Transverse colon (tissue), 4 donors: ENCODE measurements at places on chromosomes 12 and 14. TPM values are rescaled to one million over a fixed set of nuclear protein-coding genes. Genes with fewer than 3 reads are reported as not detected.

DNA sequence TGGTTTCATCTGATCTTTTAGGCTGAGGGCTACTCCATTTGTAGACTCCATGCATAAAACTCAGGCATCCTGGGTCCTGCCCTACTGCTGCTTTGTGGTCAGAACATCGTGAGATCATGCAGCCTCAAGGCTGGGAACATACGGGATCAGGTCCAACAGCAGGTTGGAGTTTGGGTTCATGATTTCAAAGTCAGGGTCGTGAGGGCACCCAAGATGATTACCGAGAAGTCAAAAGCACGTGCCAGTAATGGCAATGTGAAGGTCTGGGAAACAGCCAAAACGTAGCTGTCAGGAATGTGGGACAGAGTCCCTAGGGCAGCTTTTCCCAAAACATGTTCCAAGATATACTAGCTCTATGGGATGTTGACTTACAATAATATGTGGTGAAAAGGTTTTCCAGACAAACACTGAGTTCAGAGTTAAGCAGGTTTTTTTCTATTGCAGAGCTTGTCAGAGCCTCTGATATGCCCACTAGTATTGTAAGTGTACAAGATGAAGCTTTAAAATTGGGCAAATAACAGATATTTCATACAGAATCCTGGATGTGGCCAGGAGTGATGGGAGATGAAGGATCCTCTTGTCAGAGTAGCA, 130.3 kb upstream of the DNM1L start:
- no peaks in the 10 kb centered on the region for H3K36me3 ChIP-seq
- H3K27me3 ChIP-seq, result no peaks in the 10 kb centered on the region
- H3K27ac ChIP-seq, result peak overlapping the region; percentile 48
- no peak overlapping the region for H3K4me3 ChIP-seq
- peaks cover 7% of the 10 kb centered on the region for H3K4me1 ChIP-seq

- H3K36me3 ChIP-seq, result no peaks in the 10 kb centered on the region
- peak; percentile 73 for DNase-seq
- peaks cover 12% of the 10 kb centered on the region for H3K4me1 ChIP-seq
- H3K4me3 ChIP-seq, result peak overlapping the region; percentile 61
Measured at GRCh38 chr12:65823513-65824375, 539 bp upstream of the HMGA2 start.

GRCh38 chr12:87427770-87428169, 601.4 kb downstream of the C12orf50 start:
- no peak for DNase-seq
- no peaks in the 10 kb centered on the region for H3K27me3 ChIP-seq
- H3K4me1 ChIP-seq, result peaks cover 12% of the 10 kb centered on the region
- H3K27ac ChIP-seq, result no peak overlapping the region
- H3K4me3 ChIP-seq, result no peak overlapping the region

GRCh38 chr14:61746881-61747280, 15.3 kb upstream of the SNAPC1 start:
- H3K4me3 ChIP-seq, result no peak overlapping the region
- DNase-seq, result no peak
- H3K36me3 ChIP-seq, result peaks cover 35% of the 10 kb centered on the region
- H3K27me3 ChIP-seq, result no peaks in the 10 kb centered on the region
- no peak overlapping the region for H3K27ac ChIP-seq
- peaks cover 23% of the 10 kb centered on the region for H3K4me1 ChIP-seq

DNA sequence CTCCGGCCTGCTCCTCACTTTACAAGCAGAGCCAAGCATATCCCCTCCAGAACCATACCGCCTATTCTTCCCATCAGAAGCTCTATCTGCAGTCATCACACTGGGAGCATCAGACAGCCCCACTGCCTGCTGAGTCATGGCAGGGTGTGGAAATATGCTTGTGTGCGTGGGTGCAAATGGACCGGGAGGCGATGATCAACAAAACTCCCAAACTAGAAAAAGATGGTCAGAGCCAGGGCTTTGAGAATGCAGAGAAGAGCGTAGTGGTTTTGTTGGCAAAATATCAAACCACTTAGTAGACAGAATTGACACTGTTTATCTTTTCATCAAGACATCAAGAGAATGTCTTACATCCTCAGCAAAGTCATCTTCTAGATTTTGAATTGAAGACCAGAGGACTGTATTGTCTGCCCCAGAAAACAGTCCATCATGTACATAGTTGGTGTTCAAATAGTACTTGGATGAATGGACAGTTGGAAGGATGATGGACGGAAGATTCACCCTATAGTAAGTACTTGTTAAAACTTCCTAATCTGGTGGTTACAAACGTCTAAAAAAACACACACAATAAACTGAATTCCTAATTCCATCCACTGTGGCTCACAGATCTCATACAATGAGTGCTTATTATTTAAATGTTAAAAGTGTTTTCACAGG, 54.9 kb downstream of the VWF start:
- no peaks in the 10 kb centered on the region for H3K4me1 ChIP-seq
- DNase-seq, result no peak
- no peak overlapping the region for H3K4me3 ChIP-seq
- H3K27ac ChIP-seq, result no peak overlapping the region
- H3K27me3 ChIP-seq, result no peaks in the 10 kb centered on the region

The DPY19L2 gene
- 4.5 TPM for total RNA-seq

The CELA1 gene
- not detected for total RNA-seq

- DNase-seq, result no peak
- no peaks in the 10 kb centered on the region for H3K36me3 ChIP-seq
- no peaks in the 10 kb centered on the region for H3K4me1 ChIP-seq
- H3K27me3 ChIP-seq, result peaks cover 3% of the 10 kb centered on the region
Measured at GRCh38 chr12:71448150-71448581, 8.6 kb downstream of the LGR5 start.

The KRT6A gene
- total RNA-seq, result not detected

The MYO1A gene
- 160 TPM for total RNA-seq

The LRIG3 gene
- 115 TPM for total RNA-seq

DNA sequence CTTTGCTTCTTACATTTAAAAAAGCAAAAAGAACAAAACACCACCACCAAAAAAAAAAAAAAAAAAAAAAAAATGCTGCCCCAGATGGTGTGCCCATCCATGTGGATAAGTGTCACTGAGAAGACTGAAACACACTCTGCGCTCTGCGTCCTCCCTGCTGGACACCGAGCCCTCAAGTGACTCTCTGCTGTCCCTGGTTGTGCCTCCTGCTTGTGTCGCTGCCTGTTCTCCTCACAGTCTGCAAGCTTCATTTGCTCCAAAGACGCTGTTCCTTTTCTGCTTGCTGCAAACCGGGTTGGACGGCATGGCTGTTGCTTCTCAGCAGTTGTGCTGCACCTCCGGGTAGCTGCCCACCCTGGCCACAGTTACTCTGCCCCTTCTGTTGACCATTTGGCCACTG, 276.2 kb upstream of the ATP2B1 start:
- DNase-seq, result no peak
- H3K27ac ChIP-seq, result no peak overlapping the region
- H3K36me3 ChIP-seq, result no peaks in the 10 kb centered on the region
- no peak overlapping the region for H3K4me3 ChIP-seq

DNA sequence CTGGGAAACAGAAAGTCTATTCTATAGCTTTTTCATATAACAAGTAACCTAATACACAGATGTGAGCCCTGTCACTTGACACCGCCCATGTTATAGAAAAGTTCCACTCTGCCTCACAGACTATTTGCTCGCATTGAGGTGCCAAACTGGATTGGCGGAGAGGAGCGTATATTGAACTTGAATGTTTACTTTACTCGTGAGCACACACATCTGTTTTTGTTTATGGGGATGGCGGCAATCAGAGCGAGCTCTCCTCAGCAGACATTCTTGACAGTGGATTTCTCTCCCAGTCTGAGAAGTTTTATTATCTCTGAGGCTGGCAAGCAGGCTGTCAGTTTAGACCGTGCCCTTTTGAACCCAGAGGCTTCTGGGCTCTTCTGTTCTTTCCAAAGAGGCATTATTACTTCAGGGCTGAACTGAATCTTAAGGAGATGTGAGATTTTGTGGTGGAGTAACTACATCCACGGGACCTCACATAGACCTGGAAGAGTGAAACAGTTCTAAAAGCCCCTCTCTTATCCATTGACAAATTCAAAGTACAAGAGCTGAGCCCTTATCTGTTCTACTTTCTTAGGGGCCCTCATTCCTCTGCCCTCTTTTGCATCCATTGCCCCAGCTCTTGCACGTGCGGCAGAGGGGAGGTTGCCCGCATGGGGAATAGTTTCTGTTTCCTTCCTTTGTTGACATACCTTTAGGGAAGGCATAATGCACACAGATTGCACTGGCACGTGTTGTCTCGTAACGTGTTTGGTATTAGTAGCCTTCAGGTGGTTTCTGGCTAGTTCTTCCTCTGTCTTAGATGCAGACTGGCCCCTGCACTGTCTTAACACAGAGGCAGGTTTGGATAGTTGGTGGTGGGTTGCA, 68.2 kb downstream of the DRAM1 start:
- H3K4me1 ChIP-seq, result no peaks in the 10 kb centered on the region
- H3K36me3 ChIP-seq, result no peaks in the 10 kb centered on the region
- H3K4me3 ChIP-seq, result no peak overlapping the region
- DNase-seq, result peak; percentile 13
- no peak overlapping the region for H3K27ac ChIP-seq

DNA sequence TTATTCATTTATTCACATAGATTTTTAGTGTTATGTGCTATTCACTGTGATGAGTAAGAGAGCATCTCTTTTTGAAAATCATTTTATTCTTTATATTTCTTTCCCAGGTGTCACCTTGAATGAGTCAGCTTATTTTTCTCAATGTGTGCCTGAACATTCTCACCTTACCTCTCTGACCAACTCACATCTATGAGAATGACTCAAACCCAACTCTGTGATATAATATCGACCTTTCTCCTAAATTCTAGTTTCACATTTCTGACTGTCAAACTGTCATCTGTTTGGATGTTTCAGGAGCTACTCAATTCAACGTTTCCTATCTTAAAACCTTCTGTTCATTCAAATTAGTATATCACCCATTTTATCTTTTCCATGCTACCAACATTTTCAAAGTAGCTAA, 630.8 kb downstream of the RERGL start:
- H3K27ac ChIP-seq, result no peak overlapping the region
- H3K4me3 ChIP-seq, result no peak overlapping the region
- DNase-seq, result no peak
- H3K27me3 ChIP-seq, result no peaks in the 10 kb centered on the region
- no peaks in the 10 kb centered on the region for H3K4me1 ChIP-seq
- H3K36me3 ChIP-seq, result no peaks in the 10 kb centered on the region

- H3K36me3 ChIP-seq, result no peaks in the 10 kb centered on the region
- no peak overlapping the region for H3K27ac ChIP-seq
- DNase-seq, result no peak
- no peaks in the 10 kb centered on the region for H3K4me1 ChIP-seq
Measured at GRCh38 chr12:73072214-73072613, 800.0 kb downstream of the TRHDE start.

The CCDC175 gene
- total RNA-seq, result 0.27 TPM

DNA sequence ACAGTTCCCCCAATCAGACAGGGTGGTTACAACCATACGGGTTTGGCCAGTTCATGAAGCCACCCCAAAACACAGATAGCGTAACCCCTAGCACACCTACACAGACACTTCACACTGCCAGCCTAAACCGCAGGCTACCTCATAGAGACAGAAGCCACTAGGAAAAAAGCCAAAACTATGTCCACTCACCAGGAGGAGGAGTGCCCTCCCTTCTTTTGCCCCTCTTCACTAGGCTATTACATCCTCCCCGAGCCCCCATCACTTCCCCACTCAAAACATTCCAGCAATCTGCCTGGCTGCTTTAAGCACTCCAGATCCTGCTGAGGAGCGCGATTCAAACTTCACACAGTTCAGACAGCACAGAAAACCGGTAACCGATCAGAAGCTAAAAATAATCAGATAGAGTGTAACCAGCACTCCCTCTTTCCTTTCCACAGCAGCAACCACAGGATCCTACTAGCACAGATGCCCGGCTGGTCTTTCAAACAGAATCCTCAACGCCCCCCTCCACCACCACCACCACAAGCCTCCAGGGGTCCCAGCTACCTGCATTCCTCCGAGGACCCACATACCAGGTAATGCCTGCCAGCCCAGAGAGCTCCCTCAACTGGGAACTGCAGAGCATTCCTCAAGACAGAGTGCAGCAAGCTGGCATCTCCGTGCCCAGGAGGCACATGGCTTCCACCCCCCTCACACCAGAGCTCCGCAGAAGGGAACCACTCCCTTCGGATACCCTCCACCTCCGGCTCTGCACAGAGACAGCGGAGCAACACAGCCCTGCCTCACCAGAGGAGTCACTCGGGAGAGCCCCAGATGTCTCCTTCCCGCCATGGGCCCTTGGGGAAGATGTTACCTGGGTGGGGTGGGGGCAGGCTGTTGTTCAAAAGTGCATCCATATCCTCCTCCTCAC, 1.5 kb downstream of the CHD4 start:
- H3K4me3 ChIP-seq, result peak overlapping the region; percentile 99
- H3K36me3 ChIP-seq, result peaks cover 3% of the 10 kb centered on the region
- H3K27ac ChIP-seq, result peak overlapping the region; percentile 99
- peaks cover 48% of the 10 kb centered on the region for H3K4me1 ChIP-seq
- H3K27me3 ChIP-seq, result no peaks in the 10 kb centered on the region

- peak overlapping the region; percentile 9 for H3K4me3 ChIP-seq
- peaks cover 25% of the 10 kb centered on the region for H3K4me1 ChIP-seq
- no peaks in the 10 kb centered on the region for H3K36me3 ChIP-seq
- no peak overlapping the region for H3K27ac ChIP-seq
- DNase-seq, result no peak
Measured at GRCh38 chr14:94770251-94770749, 387 bp upstream of the GSC start.
